ENCODE measurements at places on chromosomes 11 and 22.

DNA sequence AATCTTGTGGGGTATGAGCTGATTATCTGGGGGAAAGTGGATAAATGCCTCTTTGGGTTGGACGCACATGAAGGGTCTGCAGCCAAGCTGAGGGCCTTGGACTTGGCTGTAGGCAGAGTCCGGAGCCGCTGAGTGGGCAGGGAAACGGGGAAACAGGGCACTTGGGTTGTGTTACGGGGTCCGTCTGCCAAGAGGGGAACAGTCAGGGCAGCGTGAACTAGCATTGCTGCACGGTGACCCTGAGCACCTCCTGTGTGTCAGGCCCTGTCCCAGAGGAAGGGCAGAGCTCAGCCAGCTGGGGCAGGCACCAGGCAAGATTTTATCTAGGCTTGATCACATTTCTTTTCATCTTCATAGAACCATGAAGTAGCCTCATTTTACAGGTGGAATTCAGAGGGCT, 11.9 kb downstream of the FAM83F start:
- DNase-seq = no peak

- no peak for DNase-seq
These were observed 76.7 kb upstream of the BARX2 start for GRCh38 chr11:129298988-129299387.

DNA sequence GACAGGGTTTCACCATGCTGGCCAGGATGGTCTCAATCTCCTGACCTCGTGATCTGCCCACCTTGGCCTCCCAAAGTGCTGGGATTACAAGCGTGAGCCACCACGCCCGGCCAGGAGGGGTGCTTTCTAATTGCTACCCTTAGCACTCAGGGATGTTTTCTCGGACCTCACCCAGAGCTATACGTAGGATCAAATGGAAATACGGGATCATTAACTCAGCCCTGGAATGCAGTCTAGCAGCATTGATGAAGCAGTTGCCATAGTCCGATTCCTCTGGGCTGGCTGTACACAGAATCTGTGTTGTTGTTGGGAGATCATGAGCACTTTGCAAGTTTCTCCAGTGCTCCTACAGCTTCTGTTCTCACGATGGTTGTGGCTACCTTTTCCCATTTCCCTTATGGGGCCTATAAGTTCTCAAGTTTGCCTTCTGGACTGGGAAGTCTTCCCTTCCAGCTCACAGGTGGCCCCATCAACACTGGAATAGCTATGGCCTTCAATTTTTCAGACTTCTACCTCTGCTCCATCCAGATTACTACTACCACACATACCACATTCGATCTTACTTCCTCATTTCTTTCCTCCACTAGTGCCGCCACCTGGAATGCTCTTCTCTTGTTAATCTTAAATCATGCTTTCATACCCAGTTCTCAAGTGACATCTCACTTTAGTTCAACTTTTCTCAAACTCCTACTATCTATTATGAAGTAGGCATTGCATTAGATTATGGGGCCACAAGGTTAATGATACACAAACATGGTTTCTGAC, 16.1 kb upstream of the PCF11 start:
- peak; percentile 59 for DNase-seq

GRCh38 chr11:2376751-2377451, at the start of gene CD81:
TSS of gene CD81 (plus strand) at chr11:2377310. CDS start at chr11:2377550, 240 bp downstream.
- DNase-seq = no peak

DNA sequence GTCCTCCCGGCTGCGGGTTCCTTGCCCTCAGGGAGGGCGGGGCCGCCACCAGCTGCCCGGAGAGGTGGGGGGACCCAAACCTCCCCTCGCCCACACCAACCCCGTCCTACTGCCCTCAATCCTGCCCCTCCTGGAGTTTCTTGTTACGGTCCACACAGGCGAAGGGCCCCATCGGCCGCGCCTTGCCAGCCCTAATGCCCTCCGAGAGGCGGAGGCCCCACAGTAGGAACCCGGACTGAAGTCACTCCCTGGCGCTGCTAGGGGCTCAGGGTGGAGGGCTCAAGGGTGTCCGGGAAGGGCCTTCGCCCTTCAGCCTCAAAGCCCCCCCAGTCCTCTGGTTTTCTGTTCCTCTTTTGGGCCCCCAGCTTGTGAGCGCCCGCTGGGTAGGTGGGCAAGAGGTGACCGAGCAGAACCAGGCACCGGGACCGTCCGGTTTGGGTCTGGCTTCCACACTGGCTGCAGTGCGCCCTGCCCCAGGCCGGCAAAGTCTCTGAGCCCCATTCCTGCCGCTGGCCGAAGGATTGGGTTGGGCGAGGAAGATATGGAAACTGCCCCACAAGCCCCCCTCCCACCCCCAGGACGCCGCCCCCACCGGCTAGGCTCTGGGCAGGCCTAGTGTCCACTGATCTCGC, 24.5 kb downstream of the DUSP8 start:
- no peak for DNase-seq

- no peak for DNase-seq
These were observed 63.4 kb downstream of the AAMDC start for GRCh38 chr11:77884186-77884828.

GRCh38 chr11:79055856-79056631, 384.8 kb downstream of the TENM4 start:
- no peak for DNase-seq

DNA sequence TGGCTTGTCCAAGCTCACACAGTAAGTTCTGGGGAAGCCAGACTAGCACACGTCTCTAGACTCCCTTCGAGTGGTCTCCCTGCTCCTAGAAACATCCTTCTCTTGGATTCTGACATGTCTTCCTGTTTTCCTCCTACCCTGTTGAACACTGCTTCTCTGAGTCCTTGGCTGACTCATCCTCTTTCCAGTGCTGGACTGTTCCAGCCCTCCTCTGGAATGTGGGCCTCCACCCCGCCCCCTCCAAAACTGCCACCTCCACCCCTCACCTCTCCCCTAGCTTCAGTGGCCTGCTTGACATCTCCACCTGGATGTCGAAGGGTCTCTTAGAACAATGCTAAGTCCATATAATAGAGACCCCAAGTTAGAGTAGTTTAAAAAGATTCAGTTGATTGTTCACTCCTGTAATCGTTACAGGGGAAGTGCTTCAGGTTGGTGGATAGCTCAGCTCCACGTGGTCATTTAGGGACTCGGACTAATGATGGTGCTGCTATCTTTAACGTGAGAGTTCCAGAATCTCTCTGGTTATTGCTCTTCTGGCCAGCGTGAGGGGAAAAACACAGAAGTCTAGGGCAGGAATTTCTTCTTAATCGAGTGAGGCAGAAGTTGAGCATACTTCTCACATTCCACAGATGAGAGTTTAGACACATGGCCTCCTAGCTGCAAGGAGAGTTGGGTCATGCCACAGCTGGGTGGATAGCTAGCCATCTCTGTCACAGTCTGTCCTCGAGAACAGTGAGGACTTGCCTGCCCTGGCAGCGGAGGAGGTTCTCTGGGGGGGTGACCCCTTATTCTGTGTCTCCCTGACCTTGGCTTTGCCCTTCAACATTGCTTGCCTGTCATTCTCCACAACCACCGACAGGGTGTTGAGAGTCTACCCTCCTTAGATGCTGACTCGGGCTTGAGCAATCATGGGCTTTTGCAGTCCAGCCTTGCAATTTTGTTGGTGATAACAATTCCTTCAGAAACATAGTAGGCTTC, 4.7 kb upstream of the C11orf96 start:
- DNase-seq = no peak

GRCh38 chr22:35229865-35230264, 27.4 kb upstream of the HMGXB4 start:
- DNase-seq = no peak

DNA sequence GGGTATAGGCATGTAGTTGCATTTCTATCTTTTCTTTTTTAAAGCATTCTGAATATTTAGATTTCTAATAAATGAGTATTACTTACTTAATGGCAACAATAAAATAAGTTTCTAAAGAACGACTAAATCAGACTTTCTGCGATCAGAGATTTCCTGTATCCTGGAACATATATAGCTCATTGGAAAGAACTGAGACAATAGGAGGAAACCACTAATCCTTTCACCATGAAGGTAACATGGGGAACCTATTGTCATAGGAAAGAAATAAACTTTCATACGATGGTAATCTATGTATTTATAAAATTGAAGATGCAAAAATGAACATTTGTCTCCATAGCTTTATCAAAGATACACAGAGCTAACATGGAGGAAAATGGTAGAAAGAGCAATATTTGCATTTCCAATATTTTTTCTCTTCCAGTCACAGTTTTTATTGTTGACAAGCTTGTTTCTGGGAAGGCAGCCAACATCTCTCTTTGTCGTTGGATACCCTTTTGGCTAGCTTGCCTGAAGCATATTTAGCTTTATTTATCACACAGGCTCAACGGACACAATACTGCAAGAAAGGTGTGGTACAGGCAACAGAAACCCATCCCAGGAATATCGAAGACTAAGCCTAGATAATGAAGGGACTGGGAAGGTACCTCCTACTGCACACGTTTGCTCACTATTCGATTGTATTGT, 293.3 kb upstream of the MPPED2 start:
- no peak for DNase-seq

DNA sequence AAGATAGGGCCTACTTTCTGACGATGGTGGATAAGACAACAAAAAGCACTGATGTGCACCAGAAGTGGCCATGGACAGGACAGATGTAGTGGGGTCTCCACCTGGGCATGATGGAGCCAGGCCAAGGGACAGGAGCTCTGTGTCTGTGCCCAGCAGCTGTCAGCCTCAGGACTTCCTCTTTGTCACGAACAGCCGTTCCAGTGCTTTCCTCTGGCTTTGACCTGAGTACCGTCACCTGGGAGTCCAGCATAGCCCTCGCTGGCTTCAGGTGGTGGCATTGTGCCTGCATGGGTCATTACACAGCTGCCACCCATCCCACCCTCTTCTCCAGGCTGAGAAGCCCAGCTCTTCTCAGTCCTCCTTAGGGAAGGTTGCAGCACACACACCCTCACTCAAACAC, 137.8 kb downstream of the GRIK4 start:
- DNase-seq = no peak

DNA sequence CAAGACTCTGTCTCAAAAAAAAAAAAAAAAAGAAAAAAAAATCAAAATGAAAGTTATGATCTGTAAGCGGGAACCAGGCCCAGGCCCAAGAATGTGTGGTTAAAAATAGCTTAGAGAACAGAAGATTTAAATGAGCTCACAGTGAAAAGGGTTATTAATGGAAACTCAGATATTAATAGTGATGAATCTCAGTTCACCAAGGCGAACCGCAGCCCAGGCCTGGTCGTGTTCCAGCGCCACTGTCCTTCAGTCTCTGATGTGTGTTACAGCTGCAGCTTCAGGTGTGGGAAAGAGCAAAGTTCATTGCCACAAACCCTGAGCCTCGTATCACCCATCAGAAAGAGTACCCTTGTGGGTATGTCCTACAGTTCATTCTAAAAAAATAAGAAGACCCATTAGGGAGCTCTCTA, 107.1 kb downstream of the GAB2 start:
- DNase-seq = peak; percentile 88

GRCh38 chr11:113496026-113496651, 20.9 kb upstream of the DRD2 start:
- DNase-seq = no peak

GRCh38 chr11:57343825-57344224, 5.7 kb downstream of the P2RX3 start:
- DNase-seq = no peak

GRCh38 chr11:73969091-73969490, 13.6 kb downstream of the UCP2 start:
- no peak for DNase-seq

GRCh38 chr11:131710511-131710910, 340.1 kb downstream of the NTM start:
- DNase-seq = no peak

All from GM12878 (cell line).